Stimulated activated CD4-positive, alpha-beta T cell treated with anti-CD3 and anti-CD28 coated beads, Interleukin-1b, Interleukin-23, amount 100 ng/mL, for 1 hour (primary cell): ENCODE measurements at places on chromosomes 6 and 20.

GRCh38 chr6:152529369-152529768 is 107.8 kb downstream of the SYNE1 start:
- DNase-seq = no peak

DNA sequence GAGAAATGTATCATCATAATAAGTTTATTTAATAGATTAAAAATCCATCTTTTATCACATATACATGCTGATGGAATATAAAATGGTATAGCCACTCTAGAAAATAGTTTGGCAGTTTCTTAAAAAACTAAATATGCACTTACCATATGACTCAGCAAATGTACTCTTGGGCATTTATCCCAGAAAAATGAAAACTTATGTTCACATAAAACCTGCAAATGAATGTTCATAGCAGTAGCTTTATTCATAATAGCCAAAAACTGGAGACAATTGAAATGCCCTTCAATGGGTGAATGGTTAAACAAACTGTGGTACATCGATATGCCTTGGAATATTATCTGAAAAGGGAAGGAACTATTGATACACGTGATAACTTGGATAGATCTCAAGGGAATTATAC is 6.4 kb upstream of the NCOA7 start:
- DNase-seq = no peak

- DNase-seq = no peak
These were observed 183.6 kb upstream of the SPTLC3 start for GRCh38 chr20:12825226-12825595.

GRCh38 chr6:159114569-159114968 is 54.6 kb upstream of the FNDC1 start:
- DNase-seq = no peak

DNA sequence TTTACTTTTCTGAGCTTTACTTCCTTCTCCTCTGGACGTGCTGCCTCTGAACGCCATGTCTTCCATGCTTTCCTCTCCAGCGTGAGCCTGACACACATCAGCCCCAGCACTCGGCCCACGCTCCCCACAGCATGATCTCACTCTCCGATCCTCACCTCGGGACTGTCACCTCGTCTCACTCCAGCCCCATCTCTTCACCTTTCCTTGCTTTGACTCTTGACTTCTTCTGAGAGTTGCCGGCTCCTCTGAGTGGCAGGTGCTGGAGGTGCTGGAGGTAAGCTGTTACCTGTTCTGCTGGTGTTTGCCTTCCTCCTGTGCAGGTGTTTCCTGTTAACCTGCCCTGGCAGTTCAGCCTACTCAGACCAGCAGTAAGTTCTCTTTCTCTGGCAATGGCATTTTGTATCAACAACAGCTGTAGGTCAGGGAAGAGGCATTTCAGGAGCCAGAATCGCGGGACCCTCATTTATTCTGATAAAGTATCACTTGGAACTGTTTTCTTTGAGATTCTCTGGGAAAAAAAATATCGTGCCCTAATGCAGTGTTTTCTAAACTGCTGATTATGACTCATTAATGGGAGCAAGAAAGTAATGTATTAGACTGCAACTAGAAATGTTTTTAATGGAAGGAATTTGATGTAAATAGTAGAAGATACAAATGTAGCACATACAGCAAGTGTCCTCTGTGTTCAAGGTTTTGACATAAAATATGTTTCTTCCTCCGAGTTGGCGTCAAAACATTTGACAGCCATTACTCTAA is 106.5 kb downstream of the ARID1B start:
- DNase-seq = no peak

DNA sequence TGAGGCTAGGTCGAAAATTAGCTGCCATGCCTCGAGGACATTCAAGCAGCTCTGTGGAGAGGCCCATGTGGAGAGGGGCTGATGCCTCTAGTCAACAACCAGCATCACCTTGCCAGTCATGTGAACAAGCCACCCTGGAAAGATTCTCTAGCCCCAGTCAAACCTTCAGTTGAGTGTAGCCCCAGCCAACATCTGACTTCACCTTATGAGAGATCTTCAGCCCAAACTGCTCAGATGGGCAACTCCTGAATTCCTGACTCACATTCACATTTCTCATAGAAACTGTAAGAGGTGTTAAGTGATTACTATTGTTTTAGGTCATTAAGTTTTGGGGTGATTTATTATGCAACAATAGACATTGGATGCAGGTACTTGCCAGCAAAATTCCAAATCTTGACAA is 44.9 kb downstream of the GJA10 start:
- DNase-seq = no peak

DNA sequence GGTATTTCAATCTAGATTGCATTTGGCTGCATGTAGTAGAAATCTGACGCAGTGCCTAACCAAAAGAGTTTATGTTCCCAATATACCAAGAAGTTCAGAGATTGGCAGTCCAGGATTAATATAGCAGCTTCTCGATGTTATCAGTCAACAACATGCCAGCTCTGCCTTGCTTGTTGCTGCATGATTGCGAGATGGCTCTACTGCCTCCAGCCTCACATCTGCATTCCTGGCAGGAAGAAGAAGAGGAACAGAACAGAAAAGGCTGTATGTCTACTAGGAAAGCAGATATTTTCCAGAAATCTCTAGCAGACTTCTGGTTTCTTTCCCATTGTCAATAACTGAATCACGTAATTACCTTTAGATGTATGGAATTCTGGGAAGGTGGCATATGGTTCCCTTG is 60.8 kb downstream of the SLC35D3 start:
- no peak for DNase-seq

DNA sequence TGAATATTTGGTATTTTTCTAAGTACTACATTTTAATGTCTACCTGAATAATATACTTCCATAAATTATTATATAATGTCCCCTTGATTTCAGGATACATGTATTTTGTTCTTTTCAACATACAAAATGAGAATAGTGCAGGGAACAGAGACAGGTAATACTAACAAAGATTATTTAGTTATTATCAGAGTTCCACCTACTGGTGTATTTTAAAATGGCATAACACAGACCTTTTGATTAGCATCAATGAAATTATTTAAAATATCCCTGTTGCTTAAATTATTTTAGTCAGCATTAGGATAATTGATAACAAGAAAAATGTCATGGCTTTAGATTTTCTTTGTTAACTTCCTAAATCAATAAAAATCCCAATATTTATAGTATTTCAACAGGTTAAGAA is 184.0 kb downstream of the PRDM13 start:
- no peak for DNase-seq

DNA sequence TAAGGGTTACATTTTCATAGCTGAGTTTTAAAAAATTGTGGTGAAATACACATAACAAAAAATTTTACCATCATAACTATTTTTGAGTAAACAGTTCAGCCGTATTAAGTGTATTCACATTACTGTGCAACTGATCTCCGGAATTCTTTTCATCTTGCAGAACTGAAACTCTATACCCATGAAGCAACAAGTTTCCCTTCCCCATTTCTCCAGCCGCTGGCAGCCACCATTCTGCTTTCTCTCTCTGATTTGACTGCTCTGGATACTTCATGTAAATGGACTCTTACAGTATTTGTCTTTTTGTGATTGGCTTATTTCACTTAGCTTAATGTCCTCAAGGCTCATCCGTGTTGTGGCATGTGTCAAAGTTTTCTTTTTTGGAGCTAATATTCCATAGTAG is 341.6 kb downstream of the QKI start:
- no peak for DNase-seq

GRCh38 chr6:75135876-75136275 is 70.0 kb downstream of the COL12A1 start:
- DNase-seq = no peak

GRCh38 chr6:72175916-72176315 is 289.6 kb downstream of the RIMS1 start:
- DNase-seq = no peak

GRCh38 chr20:43878776-43879175 is 35.9 kb upstream of the TOX2 start:
- no peak for DNase-seq

- no peak for DNase-seq
These were observed 674.5 kb downstream of the PRKN start for GRCh38 chr6:162053084-162053483.

DNA sequence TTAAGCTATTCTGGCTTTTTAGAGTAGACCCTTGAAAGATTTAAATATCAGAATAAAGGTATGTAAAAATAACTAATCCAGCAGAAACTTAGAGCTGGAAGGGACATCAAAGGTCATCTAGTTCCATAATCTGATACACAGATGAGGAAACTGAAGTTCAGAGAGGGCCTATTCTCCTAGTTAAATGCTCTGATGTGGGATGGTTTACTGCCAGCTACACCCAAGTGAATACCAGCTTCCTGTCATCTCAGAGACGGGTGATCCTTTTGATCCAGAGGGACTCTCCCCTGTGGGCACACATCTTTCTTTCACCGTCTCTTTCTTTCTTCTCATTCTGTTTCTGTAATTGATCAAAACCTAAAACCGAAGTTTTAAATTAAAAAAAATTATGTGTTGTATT is 94.1 kb downstream of the MAN1A1 start:
- no peak for DNase-seq

- DNase-seq = no peak
These were observed 51.0 kb downstream of the KCNK5 start for GRCh38 chr6:39178235-39178634.

- no peak for DNase-seq
These were observed 3.6 kb downstream of the GHRH start for GRCh38 chr20:37257988-37258387.

- DNase-seq = no peak
These were observed 30.9 kb upstream of the ERVFRD-1 start for GRCh38 chr6:11142296-11143027.

DNA sequence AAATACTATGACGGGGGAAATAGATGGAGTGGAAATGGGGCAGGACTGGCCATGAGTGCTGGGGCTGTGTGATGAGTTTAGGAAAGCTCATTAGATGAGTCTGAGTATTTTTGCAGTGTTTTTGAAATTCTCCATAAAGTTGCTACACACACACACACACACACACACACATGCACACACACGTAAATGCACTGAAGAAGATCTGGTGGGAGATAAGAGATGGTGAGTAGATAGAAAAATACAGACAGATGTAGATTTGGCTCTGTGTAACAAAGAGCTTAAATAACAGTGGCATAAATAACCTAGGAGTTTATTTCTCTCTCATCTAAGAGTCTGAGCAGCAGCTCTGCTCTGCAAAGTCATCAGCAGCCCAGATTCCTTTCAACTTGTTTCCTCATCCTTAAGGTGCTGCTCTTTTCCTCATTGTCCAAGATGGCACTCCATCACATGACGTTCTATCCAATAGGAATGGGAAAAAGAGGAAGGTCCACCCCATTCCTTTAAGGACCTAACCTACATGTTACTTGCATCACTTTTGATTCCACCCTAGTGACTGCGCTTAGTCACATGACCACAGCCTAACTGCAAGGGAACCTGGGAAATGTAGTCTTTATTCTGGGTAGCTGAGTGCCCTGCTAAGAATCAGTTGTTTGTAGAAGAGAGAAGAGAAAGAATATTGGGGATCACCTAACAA is 76.4 kb downstream of the EYA2 start:
- DNase-seq = no peak

GRCh38 chr6:107991061-107991460 is 33.1 kb upstream of the SEC63 start:
- DNase-seq = no peak

- peak; percentile 35 for DNase-seq
These were observed 9.7 kb upstream of the TNFRSF6B start for GRCh38 chr20:63686492-63687321.

DNA sequence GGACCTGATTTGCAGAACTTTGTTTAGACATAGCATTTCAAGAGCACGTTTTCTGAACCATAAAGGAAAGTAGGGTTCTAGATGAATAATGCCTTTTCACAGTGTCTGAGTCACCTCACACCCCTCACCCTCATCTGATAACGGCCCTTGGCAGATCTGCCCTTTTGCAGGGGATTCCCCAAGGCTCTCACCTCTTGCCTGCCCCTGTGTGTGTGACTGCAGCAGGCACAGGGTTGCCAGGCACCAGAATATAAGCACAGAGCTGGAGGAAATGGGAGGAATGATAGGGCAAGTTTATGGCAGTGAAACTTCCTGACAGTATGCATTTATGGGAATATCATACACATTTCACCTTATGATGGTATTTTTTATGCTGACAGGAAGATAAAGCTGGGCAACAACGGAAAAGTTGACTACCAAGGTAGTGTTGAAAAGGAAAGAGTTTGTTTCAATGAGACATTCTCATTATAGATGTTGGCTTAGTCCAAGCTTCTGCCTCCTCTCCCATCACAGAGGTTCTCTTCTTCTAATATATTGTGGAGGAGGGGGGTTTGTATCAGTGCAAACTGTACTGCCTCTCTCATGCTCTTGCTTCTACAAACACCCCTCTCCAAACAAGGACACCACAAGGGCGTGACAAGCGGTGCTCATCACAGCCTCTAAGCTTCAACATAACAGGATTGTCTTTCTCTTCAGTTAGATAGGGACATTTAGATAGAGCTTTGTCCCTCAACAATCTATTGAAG is 101.5 kb upstream of the BACH2 start:
- peak; percentile 52 for DNase-seq

- no peak for DNase-seq
These were observed 400 bp downstream of the PAK1IP1 start for GRCh38 chr6:10695086-10695657.

DNA sequence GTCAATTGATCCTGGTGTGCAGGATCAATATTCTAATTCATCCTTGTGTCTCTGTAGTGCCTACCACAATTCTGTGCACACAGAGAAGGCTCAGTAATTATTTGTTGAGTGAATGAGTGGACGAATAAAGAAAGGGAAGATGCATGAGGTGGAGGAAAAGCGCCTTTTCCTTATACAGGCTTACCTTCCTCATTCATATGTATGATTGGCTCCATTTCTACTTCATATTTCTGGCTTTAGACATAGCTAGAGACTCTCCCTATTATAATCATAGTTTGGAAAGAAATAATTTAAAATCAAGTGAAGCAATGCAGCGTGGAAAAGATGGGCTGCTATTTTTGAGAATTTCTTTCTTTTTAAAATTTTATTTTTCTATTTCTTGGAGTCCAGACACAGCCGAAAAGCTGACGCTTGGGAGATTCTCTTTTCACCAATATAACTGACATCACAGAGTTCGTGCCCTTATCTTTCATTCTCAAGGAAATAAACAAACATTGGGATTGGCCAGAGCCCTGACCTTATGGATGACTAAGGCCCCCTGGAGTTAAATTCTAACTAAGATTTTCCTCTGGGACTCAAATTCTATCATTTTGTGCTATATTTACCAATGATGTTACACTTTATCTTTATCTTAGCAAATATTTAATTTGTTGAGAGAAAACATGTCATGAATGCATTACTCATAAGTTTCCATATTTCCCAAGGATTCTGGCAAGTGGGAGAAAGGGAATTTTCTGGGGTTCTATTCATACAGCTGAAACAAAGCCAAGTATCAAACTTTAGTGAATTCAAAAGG is 48.1 kb downstream of the PRL start:
- DNase-seq = no peak

GRCh38 chr6:71238351-71238750 is 50.3 kb upstream of the OGFRL1 start:
- DNase-seq = no peak
